ENCODE measurements at places on chromosomes 5 and 9.

GRCh38 chr5:55480781-55481180 is 54.0 kb downstream of the PLPP1 start:
- DNase-seq = no peak

GRCh38 chr5:11609570-11610303 is 294.5 kb downstream of the CTNND2 start:
- DNase-seq = no peak

DNA sequence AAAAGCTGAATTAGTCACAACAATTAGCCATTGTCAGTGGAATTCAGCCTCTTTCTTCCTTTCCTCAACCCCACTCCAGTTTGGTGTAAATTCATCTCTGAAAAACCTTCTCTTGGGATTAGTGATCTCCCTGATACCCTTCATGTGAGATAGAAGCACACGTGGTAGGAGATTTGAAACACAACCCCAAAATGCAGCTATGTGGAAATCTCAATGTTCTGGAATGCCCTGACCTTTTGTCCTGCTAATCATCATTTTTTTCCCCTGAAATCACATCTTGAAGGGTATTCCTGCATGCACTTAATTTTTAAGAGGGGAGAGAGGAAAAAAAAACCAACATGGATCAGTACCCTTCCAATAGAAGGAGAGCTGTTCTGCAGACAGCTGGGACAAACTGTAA is 612.6 kb downstream of the EBF1 start:
- DNase-seq = no peak

DNA sequence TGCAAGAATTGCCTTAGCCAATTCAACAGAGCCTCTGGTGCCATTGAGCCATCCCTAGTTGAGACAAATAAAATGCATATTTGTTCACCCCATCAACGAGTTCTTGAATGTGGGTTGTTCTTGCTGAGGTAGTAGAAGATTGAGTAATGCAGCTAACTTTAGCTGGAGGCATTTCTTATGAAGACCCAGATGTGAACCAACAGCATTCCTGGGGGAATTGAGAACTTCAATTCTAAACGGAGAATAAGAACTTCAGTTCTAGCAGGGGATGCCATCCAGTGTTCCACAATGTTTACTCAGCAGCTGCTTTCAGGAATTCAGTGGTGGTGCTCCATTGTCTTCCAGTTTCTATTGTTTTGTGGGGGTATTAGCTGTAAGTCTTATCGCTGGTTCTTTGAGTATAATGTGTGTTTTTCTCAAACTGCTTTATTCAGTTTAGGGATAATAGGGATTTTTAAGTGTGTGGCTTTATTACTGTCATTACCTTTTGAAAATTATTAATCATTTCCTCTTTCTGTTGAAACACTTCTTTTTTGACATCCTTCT is 1968.2 kb upstream of the NUDT12 start:
- DNase-seq = no peak

DNA sequence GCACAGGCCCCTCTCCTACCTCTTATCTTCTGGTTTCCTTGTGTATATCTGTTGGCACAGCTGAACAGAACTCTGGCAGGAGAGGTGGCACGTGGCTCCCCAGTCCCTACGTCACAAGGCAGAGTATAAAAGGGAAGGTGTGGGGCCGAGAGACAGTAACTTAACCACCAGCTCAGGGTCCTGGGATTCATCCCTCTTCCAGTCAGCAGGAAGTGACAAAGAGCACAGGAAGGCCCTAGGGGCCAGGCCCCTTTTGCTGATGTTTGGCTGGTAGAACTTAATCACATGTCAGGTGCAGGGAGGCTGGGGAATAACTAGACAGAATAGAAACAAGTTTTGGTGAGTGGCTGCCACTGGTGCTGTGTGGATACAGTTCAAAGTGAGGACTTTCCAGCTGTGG is 4.5 kb upstream of the ICE1 start:
- DNase-seq = no peak

- no peak for DNase-seq
Observed at GRCh38 chr5:22757776-22758175, 95.4 kb downstream of the CDH12 start.

- DNase-seq = no peak
Observed at GRCh38 chr9:675697-676370, 165.7 kb upstream of the DMRT1 start.

DNA sequence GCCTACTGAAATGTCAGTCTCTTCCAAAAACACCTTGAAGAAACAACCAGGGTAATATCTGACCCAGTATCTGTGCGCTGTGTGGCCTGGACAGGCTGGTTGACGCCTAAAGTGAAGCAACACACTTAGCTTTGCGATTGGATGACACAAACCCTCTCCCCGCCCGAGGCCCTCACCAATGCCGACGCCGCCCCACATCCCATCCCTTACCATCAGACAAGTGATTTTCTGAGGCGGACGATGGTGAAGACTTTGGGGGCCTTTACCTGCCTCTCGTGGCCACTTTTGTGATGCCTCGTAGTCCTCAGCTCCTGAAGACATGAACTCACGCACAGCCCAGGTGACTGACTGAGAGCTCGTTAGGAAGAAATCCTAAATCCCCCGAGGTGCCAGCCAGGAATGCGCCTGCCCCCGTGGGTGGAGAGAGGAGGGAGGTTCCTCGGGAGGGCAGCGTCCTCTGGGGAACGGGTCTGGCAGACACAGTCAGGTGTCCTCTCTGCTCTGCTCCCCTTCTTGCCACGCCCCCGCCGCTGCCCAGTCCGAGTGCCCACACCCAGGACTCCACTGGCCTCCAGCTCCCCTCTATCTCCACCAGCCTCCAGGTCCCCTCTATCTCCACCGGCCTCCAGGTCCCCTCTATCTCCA is 31.0 kb upstream of the RXRA start:
- no peak for DNase-seq

- DNase-seq = no peak
Observed at GRCh38 chr5:141940695-141941271, 17.1 kb downstream of the DELE1 start.

GRCh38 chr5:171581781-171582180 is 162.3 kb downstream of the FGF18 start:
- DNase-seq = no peak

DNA sequence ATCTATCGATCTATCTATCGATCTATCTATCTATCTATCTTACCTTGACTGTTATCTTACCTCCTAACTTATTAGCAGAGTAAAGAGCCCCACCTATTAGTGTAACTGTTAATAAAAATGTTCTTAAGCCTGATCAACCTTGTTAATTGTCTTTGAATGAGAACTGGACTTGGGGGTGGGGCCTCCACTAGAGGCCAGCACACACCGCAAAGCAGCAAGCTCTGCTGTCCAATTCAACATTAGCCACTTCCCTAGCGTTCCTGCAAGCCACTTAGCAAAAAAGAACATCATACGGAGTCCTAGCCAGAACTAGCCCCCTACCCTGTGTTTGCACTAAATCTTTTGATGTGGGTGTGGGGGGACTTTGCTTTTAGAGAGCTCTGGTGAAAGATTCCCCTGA is 515.8 kb downstream of the KDM4C start:
- no peak for DNase-seq
